ENCODE measurements at places on chromosomes 13 and 19. TPM values are rescaled to one million over a fixed set of nuclear protein-coding genes. Genes with fewer than 3 reads are reported as not detected.

DNA sequence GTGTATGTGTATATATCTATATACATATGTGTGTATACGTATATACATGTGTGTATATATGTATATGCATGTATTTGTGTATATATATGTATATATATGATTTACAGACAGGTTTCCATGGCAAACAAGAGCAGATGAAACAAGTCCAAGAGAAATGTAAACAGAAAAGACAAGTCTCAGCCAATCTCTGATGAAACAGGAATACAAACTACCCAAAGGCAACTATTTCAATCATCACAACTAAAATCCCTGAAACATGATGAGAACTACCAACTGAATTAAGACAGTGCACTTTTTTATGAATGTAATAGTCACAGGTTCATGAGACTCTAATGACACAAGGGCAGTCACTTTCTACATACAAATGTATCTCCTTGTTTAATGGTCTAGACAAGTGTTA is 140.2 kb downstream of the TNFRSF19 start:
- H3K27me3 ChIP-seq = no peaks in the 10 kb centered on the region
- DNase-seq = no peak
- H3K36me3 ChIP-seq = no peaks in the 10 kb centered on the region
- no peak overlapping the region for H3K27ac ChIP-seq
- H3K4me1 ChIP-seq = no peaks in the 10 kb centered on the region
- no peak overlapping the region for H3K4me3 ChIP-seq

- peaks cover 26% of the 10 kb centered on the region for H3K4me1 ChIP-seq
- no peak for DNase-seq
- H3K27ac ChIP-seq = no peak overlapping the region
- no peaks in the 10 kb centered on the region for H3K27me3 ChIP-seq
- H3K36me3 ChIP-seq = no peaks in the 10 kb centered on the region
Measured at GRCh38 chr13:30851697-30852096, 54.4 kb upstream of the MEDAG start.

- peaks cover 4% of the 10 kb centered on the region for H3K27me3 ChIP-seq
- H3K4me3 ChIP-seq = no peak overlapping the region
- no peak overlapping the region for H3K27ac ChIP-seq
- DNase-seq = no peak
Measured at GRCh38 chr19:16949496-16950023, 60.8 kb downstream of the F2RL3 start.

DNA sequence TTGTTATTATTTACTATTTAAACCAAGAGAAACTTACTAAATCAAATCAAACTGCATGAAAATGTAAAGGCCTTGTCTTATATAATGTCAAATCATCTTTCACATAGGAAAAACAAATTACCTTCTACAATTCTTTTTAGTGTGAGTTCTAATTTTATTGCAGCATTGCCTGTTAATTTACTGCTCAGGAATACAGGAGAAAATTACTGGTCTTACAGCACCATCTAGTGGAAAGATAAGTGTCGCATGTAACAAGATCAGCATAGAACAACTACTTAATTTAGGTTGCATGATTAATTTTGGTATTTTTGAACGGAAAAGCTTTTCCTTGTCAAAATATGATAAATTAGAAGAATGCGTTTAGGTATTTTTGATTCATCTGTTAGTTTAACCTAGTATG is 502.7 kb downstream of the UQCRFS1 start:
- H3K27ac ChIP-seq = no peak overlapping the region
- H3K36me3 ChIP-seq = no peaks in the 10 kb centered on the region
- H3K4me3 ChIP-seq = no peak overlapping the region
- no peaks in the 10 kb centered on the region for H3K4me1 ChIP-seq
- DNase-seq = no peak

- no peak overlapping the region for H3K4me3 ChIP-seq
- peaks cover 6% of the 10 kb centered on the region for H3K4me1 ChIP-seq
- no peaks in the 10 kb centered on the region for H3K36me3 ChIP-seq
- DNase-seq = no peak
Measured at GRCh38 chr13:96273196-96273595, 183.3 kb downstream of the HS6ST3 start.

- peaks cover 6% of the 10 kb centered on the region for H3K4me1 ChIP-seq
- no peak overlapping the region for H3K4me3 ChIP-seq
- no peaks in the 10 kb centered on the region for H3K36me3 ChIP-seq
- DNase-seq = no peak
- H3K27me3 ChIP-seq = no peaks in the 10 kb centered on the region
Measured at GRCh38 chr19:18736415-18737336, 53.2 kb downstream of the CRTC1 start.

- no peak overlapping the region for H3K27ac ChIP-seq
- no peaks in the 10 kb centered on the region for H3K27me3 ChIP-seq
- H3K4me1 ChIP-seq = no peaks in the 10 kb centered on the region
- H3K36me3 ChIP-seq = no peaks in the 10 kb centered on the region
Measured at GRCh38 chr13:70630247-70630646, 522.0 kb upstream of the KLHL1 start.

DNA sequence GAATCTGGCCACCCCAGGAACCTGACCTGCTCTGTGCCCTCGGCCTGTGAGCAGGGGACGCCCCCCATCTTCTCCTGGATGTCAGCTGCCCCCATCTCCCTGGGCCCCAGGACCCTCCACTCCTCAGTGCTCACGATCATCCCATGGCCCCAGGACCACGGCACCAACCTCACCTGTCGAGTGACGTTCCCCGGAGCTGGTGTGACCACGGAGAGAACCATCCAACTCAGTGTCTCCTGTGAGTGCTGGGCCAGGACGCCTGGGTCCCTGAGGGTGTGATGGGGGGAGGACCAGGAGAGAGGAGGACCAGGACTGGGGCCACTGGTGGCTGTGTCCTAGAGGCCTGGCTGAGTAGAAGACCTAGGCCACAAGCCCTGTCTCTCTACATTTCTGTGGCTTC is 13.0 kb upstream of the CD33 start:
- no peak for DNase-seq
- H3K4me1 ChIP-seq = no peaks in the 10 kb centered on the region
- no peaks in the 10 kb centered on the region for H3K27me3 ChIP-seq

DNA sequence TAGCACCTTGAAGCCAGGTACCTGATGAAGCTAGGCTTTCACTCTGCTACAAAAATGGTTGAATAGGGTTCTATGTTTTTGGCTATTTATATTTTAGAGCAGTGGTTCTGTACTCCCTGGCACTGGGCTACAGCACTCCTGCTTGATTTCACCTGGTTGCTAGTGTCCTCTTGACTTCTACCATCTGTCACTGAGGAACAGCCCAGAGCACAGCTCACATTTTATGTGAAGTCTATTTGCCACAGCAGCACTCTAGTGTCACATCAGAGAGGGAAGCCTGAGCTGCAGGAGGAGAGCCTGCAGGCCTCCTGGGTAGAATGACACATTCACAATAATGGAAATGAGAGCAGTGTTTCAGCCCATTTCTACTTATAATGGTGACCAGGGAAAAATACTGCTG is 184.2 kb downstream of the ZNF486 start:
- no peaks in the 10 kb centered on the region for H3K4me1 ChIP-seq
- H3K4me3 ChIP-seq = no peak overlapping the region
- DNase-seq = no peak
- H3K27me3 ChIP-seq = no peaks in the 10 kb centered on the region

DNA sequence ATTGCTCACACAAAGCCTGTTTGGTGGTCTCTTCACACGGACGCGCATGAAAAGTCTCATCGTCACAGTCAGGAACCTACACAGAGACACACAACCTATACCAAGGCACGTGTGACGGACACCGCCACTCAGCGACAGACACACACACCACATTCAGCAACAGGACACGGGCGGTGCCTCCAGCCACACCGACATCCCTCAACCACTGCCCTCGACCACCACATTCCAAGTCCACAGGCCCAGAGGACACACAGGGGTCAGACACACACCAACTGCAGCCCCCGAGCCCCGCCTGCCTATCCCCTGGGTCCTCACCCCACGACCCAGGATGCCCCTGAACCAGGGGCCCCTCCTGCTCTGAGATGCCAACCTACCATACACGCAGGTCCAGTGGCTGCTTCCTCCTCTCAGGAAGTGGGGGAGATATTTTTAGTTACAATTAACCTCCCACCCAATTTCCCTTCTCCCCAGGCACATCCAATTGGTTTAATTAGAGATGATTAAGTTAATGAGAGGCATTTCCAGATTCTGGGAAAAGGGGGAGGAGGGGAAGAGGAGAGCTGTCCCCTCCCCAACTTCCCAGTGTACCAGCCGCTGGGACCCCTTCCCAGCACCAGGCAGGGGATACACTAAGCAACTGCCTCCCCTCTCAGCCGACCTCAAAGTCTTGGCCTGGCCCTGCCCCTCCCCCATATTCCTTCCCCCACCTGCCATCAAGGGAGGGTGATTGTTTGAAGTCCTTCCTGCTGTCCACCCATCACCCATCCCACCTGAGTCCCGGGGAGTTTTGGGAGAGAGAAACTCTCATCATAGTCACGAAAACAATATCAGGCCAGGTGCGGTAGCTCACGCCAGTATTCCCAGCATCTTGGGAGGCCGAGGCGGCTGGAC is 20.4 kb downstream of the MEIS3 start:
- no peak overlapping the region for H3K27ac ChIP-seq
- H3K4me3 ChIP-seq = no peak overlapping the region
- H3K36me3 ChIP-seq = no peaks in the 10 kb centered on the region
- H3K27me3 ChIP-seq = no peaks in the 10 kb centered on the region
- no peak for DNase-seq
- no peaks in the 10 kb centered on the region for H3K4me1 ChIP-seq

- H3K36me3 ChIP-seq = no peaks in the 10 kb centered on the region
- no peak overlapping the region for H3K27ac ChIP-seq
- no peaks in the 10 kb centered on the region for H3K4me1 ChIP-seq
- DNase-seq = no peak
Measured at GRCh38 chr13:76745261-76746200, 140.7 kb downstream of the KCTD12 start.

- H3K4me3 ChIP-seq = no peak overlapping the region
- H3K4me1 ChIP-seq = no peaks in the 10 kb centered on the region
- H3K27me3 ChIP-seq = no peaks in the 10 kb centered on the region
- no peak overlapping the region for H3K27ac ChIP-seq
- peaks cover 74% of the 10 kb centered on the region for H3K36me3 ChIP-seq
Measured at GRCh38 chr19:2803486-2804155, 16.0 kb upstream of the ZNF554 start.

GRCh38 chr13:57375876-57376275 is 208.9 kb downstream of the PRR20E start:
- DNase-seq = no peak
- no peak overlapping the region for H3K27ac ChIP-seq
- H3K27me3 ChIP-seq = no peaks in the 10 kb centered on the region
- H3K4me1 ChIP-seq = no peaks in the 10 kb centered on the region
- no peaks in the 10 kb centered on the region for H3K36me3 ChIP-seq

DNA sequence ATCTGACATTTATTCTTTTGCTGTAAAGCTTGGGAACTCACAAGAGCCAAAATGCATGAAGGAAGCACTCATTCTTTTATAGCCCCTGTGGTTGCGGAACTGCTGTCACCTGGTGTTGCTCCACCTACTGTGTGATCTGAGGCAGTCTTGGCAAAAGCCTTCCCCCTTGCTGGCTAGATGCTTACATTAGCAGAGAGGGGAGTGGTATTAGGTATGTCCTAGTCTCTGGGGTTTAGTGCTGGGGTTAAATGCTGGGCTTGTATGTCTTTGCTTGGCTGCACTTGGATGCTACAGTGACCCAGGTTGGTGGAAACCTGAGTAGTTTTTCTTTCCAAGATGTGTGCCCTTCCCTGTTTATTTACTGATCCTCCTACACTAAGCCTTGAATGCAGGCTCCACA is 99.3 kb downstream of the WDFY2 start:
- H3K36me3 ChIP-seq = peaks cover 30% of the 10 kb centered on the region
- H3K4me3 ChIP-seq = no peak overlapping the region
- H3K4me1 ChIP-seq = peaks cover 35% of the 10 kb centered on the region
- DNase-seq = no peak
- no peaks in the 10 kb centered on the region for H3K27me3 ChIP-seq
- H3K27ac ChIP-seq = no peak overlapping the region

- no peak overlapping the region for H3K27ac ChIP-seq
- H3K4me3 ChIP-seq = no peak overlapping the region
- no peaks in the 10 kb centered on the region for H3K27me3 ChIP-seq
- no peak for DNase-seq
Measured at GRCh38 chr13:95247171-95247570, 54.1 kb downstream of the ABCC4 start.

GRCh38 chr13:113143466-113144254 is 14.8 kb upstream of the PROZ start:
- H3K36me3 ChIP-seq = no peaks in the 10 kb centered on the region
- no peak overlapping the region for H3K27ac ChIP-seq
- no peaks in the 10 kb centered on the region for H3K27me3 ChIP-seq

- no peak within 1 kb of the TSS for H3K4me3 ChIP-seq
Measured at GRCh38 chr19:55075371-55075998, at the start of gene EPS8L1. EPS8L1 (plus strand) TSS chr19:55075869; CDS start chr19:55076445, 576 bp downstream.

DNA sequence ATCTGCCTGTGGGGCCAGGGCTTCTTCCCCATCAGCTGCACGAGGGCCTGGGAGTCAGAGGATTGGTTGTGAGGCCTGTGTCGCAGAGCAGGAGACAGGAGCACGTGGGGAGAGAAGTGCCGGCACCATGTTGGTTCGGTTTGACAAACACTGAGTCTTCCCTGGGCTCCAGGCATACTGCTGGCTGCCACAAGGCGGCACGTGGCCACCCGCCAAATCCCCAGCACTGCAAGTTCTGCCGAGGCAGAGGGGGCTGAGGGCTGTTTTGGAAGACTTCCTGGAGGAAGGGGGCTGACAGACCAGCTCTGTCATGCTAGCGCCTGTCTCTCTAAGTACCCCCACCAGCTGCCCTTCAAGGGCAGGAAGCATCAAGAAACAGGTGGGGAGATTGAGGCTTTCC is 9.5 kb downstream of the SHANK1 start:
- H3K27ac ChIP-seq = no peak overlapping the region
- no peak for DNase-seq
- H3K4me3 ChIP-seq = no peak overlapping the region
- 0 out of 2 replicates have a peak, but pooled peaks cover 7% of the 10 kb centered on the region for H3K27me3 ChIP-seq
- no peaks in the 10 kb centered on the region for H3K4me1 ChIP-seq
- no peaks in the 10 kb centered on the region for H3K36me3 ChIP-seq

DNA sequence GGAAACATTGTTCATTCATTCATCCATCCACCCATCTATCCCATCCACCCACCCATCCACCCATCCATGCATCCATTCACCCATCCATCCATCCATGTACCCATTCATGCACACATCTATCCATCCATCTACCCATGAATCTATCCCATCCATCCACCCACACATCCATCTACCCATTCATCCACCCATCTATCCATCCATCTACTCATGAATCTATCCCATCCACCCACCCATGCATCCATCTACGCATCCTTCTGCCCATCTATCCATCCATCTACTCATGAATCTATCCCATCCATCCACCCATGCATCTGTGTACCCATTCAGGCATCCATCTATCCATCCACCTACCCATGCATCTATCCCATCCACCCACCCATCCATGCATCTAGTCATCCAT is 51.6 kb upstream of the URI1 start:
- DNase-seq = no peak
- no peak overlapping the region for H3K27ac ChIP-seq
- H3K36me3 ChIP-seq = no peaks in the 10 kb centered on the region
- no peaks in the 10 kb centered on the region for H3K4me1 ChIP-seq
- no peak overlapping the region for H3K4me3 ChIP-seq
- no peaks in the 10 kb centered on the region for H3K27me3 ChIP-seq

Gene SYT3
- not detected for total RNA-seq

Gene FPR2
- not detected for total RNA-seq

Gene COQ8B
- total RNA-seq = 29.2 TPM

Gene C13orf42
- not detected for total RNA-seq

Gene SBSN
- total RNA-seq = not detected

Gene ZNF222
- total RNA-seq = 9.6 TPM

Gene ANGPTL8
- total RNA-seq = not detected

Gene PGLYRP2
- total RNA-seq = not detected

Gene DIRAS1
- total RNA-seq = not detected

Gene FUT3
- total RNA-seq = not detected

Gene LTBP4
- 23.7 TPM for total RNA-seq

Gene ZNF763
- not detected for total RNA-seq

Gene CEBPA
- not detected for total RNA-seq

Gene ZSCAN1
- total RNA-seq = not detected

Gene VSTM2B
- total RNA-seq = not detected

Gene KLK15
- not detected for total RNA-seq

Gene TMEM38A
- 0.97 TPM for total RNA-seq

Gene HIPK4
- total RNA-seq = 0.08 TPM

All from SJSA1 (cell line).